Fibroblast of mammary gland (primary cell): ENCODE measurements at places on chromosomes 3 and 15.

DNA sequence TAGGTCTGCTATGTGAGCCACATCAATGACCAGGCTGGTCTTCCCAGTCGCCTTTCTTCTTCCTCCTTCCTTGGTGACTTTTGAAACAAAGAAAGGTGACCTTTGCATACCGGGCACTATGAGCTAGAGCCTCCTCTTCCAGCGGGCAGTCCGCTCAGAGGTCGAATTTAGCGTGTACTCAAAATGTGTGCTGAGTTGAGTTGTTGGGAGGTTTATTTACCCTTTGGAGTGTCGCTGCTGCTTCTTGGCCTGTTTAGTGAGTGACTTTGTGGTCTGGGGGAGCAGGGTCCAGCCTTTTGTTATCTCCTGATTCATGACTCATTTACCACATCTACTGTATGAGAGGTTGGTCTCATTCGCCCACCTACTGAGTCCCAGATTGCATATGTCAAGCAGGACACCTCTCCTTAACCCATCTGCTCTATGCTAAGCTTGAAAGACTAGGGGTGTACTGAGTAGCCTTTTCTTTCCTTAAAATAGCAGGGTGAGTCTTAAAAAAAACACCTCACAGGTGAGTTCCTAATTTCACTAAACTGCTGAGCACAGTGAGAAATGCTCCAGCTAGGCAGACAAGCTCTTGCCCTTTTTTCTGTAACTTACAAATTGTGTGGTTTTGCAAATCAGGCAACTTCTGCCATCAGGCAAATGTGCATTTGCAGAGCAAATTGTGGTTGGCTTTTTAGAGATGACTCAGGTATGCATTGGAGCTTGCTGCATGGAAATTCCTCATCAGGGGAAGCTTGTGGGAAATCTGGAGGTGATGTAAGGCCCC, 3.2 kb upstream of the SIAH2 start:
- DNase-seq: peak; percentile 63

DNA sequence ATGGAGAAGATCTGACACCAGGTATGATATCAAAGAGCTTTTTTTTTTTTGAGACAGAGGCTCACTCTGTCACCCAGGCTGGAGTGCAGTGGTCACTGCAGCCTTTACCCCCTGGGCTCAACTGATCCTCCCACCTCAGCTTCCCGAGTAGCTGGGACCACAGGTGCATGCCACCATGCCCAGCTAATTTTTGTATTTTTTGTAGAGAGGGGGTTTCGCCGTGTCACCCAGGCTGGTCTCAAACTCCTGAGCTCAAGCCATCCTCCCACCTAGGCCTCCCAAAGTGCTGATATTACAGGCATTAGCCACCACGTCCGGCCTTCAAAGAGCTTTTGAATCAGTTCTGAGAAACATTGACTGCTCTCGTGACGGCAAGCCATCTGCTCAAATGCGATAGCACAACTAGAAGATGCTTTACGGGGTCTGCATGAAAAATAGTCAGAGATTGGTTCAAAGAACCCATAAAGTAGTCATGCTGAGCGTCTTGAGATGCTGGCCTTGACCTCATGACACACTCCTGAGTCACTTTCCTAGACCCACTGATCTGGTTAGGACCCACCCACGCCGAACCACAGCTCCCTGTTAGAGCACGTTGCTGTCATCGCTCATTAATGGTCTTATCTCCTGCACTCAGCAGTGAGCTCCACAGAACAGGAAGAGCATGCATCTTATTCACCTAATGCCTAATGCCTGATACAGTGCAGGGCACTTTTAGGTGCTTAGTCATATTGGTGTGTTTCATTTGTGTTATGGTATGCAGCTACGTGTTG, 57.0 kb upstream of the NR2F2 start:
- DNase-seq: peak; percentile 100

GRCh38 chr3:52453496-52454249, at the start of gene TNNC1:
TNNC1 (minus strand) TSS chr3:52454041; CDS start chr3:52454015, 26 bp downstream.
- DNase-seq: no peak

GRCh38 chr3:128170866-128171516, 17.7 kb downstream of the EEFSEC start:
- DNase-seq: peak; percentile 84

GRCh38 chr3:39721076-39721475, 88.3 kb upstream of the MYRIP start:
- no peak for DNase-seq

DNA sequence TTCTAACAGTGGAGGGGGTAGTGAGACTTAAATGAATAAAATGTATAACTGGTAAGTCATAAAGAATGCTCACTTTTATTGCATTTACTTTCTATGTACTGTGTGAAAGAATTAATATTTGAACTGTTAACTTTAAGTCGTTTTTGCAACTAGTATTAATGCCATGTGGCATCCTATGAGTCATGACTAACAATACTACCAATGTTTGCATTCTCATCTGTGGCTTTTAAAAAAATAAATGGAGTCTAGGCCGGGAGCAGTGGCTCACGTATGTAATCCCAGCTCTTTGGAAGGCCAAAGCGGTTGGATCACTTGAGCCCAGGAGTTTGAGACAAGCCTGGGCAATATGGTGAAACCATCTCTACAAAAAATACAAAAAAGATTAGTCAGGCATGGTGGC, 5.2 kb downstream of the C3orf49 start:
- DNase-seq: peak; percentile 57

GRCh38 chr15:92068121-92068520, 214.6 kb downstream of the SLCO3A1 start:
- DNase-seq: peak; percentile 45

DNA sequence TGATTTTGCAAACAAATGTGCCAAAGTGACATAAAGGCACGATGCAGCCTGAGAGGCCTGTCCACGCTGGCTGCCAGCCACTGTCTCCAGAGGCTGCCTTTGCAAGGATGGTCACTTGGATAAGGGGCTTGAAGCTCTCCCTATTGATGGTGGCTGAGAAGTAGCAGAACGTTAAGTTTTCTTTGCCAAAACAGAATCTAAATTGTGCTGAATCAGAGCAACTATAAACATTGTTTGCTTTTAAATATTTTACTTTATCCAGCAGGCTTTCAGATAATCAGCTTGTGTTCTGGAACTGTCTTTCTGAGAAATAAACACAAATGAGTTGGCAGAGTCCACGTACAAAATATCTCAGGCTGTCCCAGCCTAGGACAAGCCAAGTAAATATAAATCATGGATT, 23.8 kb upstream of the CNBP start:
- DNase-seq: no peak

GRCh38 chr3:29697989-29698388, 417.1 kb downstream of the RBMS3 start:
- peak; percentile 43 for DNase-seq

DNA sequence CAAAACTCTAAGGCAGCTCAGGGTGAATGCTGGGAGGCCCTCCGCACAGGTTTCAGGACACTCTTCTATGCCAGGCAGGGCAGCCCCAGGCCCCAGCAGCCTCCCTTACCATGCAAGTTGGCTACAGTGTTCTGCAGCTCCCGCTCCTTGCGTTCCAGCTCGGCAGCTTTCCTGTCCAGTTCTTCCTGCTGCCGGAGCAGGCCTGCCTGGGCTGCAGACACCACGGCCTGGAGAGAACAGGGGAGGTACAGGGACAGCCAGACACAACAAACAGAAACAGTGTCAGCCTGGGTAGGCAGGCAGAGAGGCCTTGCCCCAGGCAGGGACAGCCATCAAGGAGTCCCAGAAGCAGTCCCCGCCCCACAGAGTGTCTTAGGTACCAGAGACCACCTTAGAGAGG, 9.0 kb upstream of the ULK3 start:
- DNase-seq: no peak

GRCh38 chr15:77239882-77240608, 169.1 kb upstream of the TSPAN3 start:
- DNase-seq: peak; percentile 46

DNA sequence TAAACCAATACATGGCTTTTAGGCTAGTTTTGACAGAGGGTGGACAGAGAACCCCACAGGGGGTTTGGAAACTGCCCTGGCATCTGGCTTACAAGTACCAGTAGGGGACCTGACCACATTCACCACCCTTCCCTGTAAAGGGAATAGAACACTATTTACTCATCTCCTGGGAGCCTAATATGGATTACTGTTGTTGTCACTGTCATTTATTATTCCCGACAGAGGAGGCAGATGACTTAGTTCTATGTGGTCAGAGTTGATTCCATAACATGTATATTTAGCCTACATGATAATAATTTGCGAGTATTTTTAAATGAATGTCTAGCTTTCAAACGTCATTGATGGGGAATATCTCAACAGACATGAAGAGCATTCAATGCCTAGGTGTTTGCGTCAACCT, 15.9 kb downstream of the ZBTB38 start:
- DNase-seq: peak; percentile 62

GRCh38 chr3:152268555-152269055, at the start of gene MBNL1:
MBNL1 (plus strand) TSS chr3:152268929; CDS start chr3:152300194, 31,265 bp downstream.
- peak; percentile 71 for DNase-seq

DNA sequence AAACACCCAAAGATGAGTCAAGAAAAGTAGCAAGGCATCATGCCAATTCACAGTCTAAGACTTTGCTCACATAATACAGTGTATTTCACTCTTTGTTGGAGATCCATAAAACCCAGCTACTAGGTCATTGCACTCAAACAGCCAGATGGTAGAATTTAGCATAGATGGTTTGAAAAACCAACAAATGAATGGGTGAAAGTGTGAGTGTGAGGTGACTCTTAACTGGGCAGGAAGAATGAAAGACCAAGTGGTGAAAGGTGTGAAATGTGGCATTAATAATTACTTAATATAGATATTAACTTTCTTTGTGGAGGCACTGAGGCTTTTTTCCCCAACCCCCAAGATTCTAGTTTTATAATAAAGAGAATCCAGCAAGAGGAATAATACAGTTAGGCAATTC, 159.5 kb downstream of the SQOR start:
- DNase-seq: no peak

DNA sequence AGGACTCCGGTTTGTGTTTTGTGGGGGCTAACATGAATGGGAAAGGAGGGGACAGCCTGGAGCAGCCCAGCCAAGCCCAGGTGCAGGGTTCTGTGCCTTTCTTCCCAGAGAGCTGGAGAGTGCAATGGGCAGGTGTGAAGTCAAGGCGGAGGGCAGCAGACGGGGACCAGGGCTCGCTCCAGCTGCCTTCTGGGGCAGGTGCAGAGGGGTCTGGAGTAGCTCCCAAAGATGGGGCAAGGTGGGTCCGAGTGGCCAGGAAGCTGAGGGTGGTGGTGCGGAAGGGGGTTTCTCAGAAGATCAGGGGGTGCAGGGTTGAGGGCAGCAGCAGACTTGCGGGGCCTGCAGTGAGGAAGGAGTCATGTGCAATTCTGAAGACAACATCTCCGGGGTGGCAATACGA, 158.9 kb downstream of the NSMCE3 start:
- no peak for DNase-seq

- DNase-seq: peak; percentile 67
These were observed 30.2 kb downstream of the FAM174B start for GRCh38 chr15:92625251-92625980.

GRCh38 chr15:61780278-61780980, 279.8 kb downstream of the VPS13C start:
- peak; percentile 30 for DNase-seq
